H9 (cell line): ENCODE measurements at places on chromosomes 12 and 14.

GRCh38 chr12:128258866-128259555 is 8.0 kb upstream of the TMEM132C start:
- DNase-seq, result peak; percentile 44

- DNase-seq, result peak; percentile 20
Measured at GRCh38 chr14:76305268-76305826, 70.6 kb upstream of the ESRRB start.

DNA sequence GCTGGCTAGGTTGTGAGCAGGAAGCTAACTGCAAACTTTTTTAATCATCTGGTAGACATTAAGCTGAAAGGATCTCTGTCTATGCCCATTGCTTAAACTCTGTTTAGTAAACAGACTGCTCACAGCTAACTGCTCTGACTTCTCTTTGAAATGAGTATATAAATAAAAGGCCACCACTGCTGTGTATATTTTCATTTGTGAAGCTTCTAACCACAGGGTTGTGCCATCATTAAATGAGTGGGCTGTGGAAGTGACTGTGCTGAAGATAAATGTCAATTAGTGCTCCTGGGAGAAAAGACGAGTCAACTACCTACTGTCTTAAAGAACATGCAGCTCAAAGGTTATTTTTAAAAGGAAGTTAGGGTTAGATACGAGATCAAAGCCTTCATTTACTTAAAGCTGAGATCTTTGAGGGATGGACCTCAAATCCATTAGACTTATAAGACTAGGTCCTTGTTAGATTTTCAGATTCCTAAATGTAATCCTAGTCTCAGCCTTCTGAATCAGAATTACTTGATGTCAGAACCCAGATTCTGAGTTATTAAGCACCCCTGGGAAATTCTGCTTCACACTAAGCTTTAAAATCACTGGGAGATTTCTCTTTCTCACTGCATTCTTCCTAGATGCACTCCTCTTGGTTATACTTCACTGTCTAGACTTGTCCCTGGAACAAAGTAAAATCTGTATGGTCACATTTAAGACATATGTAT is 213.1 kb upstream of the FLRT2 start:
- no peak for DNase-seq

GRCh38 chr14:77190977-77191376 is 9.4 kb downstream of the TMEM63C start:
- DNase-seq, result no peak

DNA sequence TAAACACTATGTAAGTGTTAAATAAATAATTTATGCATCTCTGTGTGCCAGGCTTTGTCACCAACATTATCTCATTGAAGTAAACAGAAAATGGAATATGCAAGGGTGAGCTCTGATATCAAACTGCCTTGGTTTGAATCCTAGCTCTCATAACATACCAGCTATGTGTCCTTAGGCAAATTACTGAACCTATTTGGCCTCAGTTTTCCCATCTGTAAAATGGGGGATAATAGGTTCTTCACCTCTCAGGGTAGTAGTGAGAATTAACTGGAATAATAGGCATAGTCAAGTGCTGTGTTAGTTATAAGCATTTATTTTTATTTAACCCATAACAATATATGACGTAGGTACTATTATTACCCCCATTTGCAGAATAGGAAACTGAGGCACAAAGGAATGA is 190.8 kb upstream of the SRRM4 start:
- DNase-seq, result no peak

DNA sequence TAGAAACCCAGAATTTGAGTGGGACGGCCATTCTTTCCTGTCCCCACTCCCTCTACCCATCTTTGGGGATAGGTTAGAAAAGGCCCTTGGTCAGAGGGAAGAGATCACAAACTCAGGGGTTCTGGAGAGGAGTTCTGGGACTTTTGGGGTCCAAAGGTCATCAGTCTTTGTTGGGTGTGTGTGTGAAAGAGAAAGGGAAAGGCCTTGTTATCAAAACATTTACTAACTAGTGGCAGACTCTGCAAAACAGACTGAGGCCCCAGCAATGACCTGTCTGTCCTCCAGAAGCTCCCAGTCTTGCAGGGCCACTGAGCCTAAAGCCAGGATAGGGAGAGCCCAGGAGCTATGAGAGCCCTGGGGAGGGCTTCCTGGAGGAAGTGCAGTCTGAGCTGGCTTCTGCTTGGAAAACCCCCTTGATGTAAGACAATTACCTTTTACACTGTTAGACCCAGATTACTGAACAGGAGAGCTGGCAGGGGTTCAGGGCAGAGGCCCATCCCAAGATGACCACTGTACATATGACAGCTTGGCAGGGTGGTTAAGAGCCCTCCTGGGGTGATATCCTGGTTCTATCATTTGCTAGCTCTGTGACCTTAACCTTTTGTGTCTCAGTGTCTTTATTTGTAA is 429.1 kb upstream of the CCDC196 start:
- DNase-seq, result no peak
